Glutamatergic neuron (in vitro differentiated cells): ENCODE measurements at places on chromosomes 2 and 18. TPM values are rescaled to one million over a fixed set of nuclear protein-coding genes. Genes with fewer than 3 reads are reported as not detected.

DNA sequence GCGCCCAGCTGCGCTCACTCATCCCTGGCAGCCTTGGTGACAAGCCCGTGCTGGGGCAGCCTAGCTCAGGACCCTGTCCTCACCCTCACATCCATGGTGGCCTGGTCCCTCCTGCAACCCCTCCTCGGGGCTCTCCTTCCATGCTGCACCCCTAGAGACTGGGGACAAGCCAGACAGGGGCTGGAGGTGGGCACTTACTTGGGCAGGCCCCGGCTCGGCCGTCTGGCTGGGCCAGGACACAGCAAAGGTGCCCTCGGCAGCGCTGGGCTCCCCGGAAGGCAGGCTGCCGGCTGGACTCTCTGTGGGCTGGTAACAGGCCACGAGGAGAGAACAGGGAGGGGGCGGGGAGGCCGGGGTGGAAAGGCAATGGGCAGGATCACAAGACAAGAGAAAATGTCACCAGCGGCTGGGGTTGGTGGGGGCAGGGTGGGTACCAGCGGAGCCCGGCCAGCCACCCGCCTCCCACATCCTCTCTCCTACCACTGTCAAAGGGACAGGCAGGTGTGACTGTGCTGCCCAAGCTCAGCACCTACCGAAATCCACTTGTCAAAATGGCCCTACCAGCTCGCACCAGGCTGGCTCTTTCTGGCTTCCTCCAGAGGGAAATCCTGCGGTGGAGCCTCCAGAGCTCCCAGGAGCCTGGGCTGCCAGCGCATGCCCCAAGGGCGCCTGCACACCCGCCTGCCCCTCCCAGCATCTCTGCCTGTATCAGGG, 54.7 kb downstream of the BIN1 start:
- peaks cover 3% of the 10 kb centered on the region for H3K36me3 ChIP-seq
- DNase-seq = peak; percentile 24
- no peak overlapping the region for H3K4me3 ChIP-seq
- peaks cover 11% of the 10 kb centered on the region for H3K27me3 ChIP-seq

GRCh38 chr2:200929334-200930249, 33.9 kb downstream of the ORC2 start:
- no peaks in the 10 kb centered on the region for H3K4me1 ChIP-seq
- H3K36me3 ChIP-seq = no peaks in the 10 kb centered on the region
- no peak for DNase-seq
- peaks cover 1% of the 10 kb centered on the region for H3K27me3 ChIP-seq

GRCh38 chr2:68377137-68377780, 12.2 kb downstream of the PLEK start:
- H3K27ac ChIP-seq = no peak overlapping the region
- H3K27me3 ChIP-seq = peaks cover 2% of the 10 kb centered on the region
- no peaks in the 10 kb centered on the region for H3K36me3 ChIP-seq
- no peak overlapping the region for H3K4me3 ChIP-seq

GRCh38 chr18:3367491-3368091, 82.4 kb upstream of the TGIF1 start:
- H3K4me3 ChIP-seq = no peak overlapping the region
- H3K4me1 ChIP-seq = no peaks in the 10 kb centered on the region
- H3K27ac ChIP-seq = no peak overlapping the region
- no peaks in the 10 kb centered on the region for H3K36me3 ChIP-seq
- no peak for DNase-seq
- no peaks in the 10 kb centered on the region for H3K27me3 ChIP-seq

NAPG gene
- total RNA-seq = 69.7 TPM

DNA sequence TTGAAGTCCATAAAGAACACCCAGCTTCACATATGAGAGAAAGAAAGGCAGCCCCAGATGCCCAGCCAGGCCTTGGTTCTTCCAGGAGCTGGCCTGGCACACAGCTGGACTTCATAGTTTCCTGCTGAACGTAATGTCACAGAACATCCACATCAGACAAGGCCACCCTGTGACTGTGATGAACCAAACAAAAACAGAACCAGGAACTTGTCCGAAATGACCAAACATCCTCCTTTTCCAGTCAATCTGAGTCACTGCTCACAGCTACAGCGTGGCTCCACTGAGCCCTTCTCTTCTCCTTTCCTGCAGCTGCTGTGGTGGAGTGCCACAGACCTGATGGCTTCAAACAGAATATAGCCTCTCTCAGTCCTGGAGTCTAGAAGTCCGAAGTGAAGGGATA, 45.4 kb upstream of the PAPOLG start:
- H3K27ac ChIP-seq = no peak overlapping the region
- H3K27me3 ChIP-seq = no peaks in the 10 kb centered on the region
- H3K4me3 ChIP-seq = no peak overlapping the region
- peaks cover 4% of the 10 kb centered on the region for H3K36me3 ChIP-seq
- DNase-seq = no peak

DNA sequence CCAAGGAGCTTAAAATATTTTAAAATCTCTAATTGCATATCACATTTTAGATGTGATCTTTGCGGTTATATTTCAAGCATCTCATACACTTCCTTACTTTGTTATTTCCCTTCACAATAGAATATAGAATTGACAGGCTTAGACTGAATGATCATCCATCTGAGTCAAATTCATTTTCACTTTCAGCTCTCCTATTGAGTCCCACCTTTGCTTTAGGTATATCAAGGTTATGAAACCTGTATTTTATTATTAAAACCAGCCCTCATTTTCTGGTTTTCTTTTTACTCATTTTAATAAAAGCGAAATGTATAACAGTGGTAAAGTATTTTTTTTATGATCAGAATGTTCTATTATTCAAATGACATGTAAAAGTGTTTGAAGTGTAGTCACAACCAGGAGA, 162.9 kb upstream of the KYNU start:
- DNase-seq = no peak
- H3K4me1 ChIP-seq = no peaks in the 10 kb centered on the region
- H3K27me3 ChIP-seq = no peaks in the 10 kb centered on the region
- no peak overlapping the region for H3K27ac ChIP-seq
- no peak overlapping the region for H3K4me3 ChIP-seq

- peaks cover 2% of the 10 kb centered on the region for H3K27me3 ChIP-seq
- peak overlapping the region; percentile 94 for H3K4me3 ChIP-seq
- no peaks in the 10 kb centered on the region for H3K36me3 ChIP-seq
- peak overlapping the region; percentile 81 for H3K27ac ChIP-seq
- no peak for DNase-seq
- H3K4me1 ChIP-seq = peaks cover 19% of the 10 kb centered on the region
Observed at GRCh38 chr2:100417711-100418124, 250 bp upstream of the CHST10 start.

GRCh38 chr2:138298120-138298814, 203.3 kb upstream of the SPOPL start:
- no peaks in the 10 kb centered on the region for H3K27me3 ChIP-seq
- H3K4me3 ChIP-seq = no peak overlapping the region
- H3K27ac ChIP-seq = no peak overlapping the region
- no peaks in the 10 kb centered on the region for H3K36me3 ChIP-seq
- no peaks in the 10 kb centered on the region for H3K4me1 ChIP-seq

DNA sequence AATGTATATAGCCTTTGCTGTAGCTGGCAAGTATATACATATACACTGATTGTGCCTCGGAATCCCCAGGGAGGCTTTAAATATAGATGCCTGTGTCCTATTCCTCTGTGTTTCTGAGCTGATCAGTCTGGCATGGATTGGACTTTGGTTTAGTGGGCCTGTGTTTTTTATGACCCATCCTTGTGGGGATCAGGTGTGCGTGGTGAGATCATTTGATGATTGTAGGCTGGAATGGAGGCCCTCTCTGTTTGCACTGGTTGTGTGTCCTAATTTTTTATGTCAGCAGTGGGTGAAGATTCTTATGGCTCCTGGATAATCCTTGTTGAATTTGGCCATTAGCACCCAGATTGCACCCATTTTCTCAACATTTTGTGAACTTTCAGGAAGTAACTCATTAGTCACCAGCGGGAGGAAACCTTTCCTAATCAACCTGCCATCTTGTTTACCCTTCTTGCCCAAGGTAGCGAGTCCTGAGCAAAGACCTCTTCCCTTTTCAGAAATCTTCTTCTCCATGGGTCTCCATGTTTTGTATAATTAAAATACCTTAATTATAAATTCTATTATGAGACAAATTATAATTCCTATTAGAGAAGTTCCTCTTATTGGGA, 75.8 kb downstream of the UGGT1 start:
- peaks cover 9% of the 10 kb centered on the region for H3K4me1 ChIP-seq
- no peaks in the 10 kb centered on the region for H3K36me3 ChIP-seq
- DNase-seq = no peak
- no peak overlapping the region for H3K27ac ChIP-seq
- no peak overlapping the region for H3K4me3 ChIP-seq

GRCh38 chr2:222672068-222672401, 577 bp downstream of the MOGAT1 start:
- DNase-seq = no peak
- H3K27me3 ChIP-seq = no peaks in the 10 kb centered on the region
- H3K4me1 ChIP-seq = no peaks in the 10 kb centered on the region
- H3K27ac ChIP-seq = no peak overlapping the region

GRCh38 chr2:210956101-210956500, 399.7 kb downstream of the CPS1 start:
- H3K36me3 ChIP-seq = no peaks in the 10 kb centered on the region
- no peak overlapping the region for H3K4me3 ChIP-seq
- DNase-seq = no peak
- H3K27me3 ChIP-seq = no peaks in the 10 kb centered on the region
- H3K27ac ChIP-seq = no peak overlapping the region

GRCh38 chr2:48939232-48939631, 183.7 kb upstream of the LHCGR start:
- H3K4me1 ChIP-seq = peaks cover 18% of the 10 kb centered on the region
- no peaks in the 10 kb centered on the region for H3K36me3 ChIP-seq
- no peak for DNase-seq
- H3K27ac ChIP-seq = no peak overlapping the region

DNA sequence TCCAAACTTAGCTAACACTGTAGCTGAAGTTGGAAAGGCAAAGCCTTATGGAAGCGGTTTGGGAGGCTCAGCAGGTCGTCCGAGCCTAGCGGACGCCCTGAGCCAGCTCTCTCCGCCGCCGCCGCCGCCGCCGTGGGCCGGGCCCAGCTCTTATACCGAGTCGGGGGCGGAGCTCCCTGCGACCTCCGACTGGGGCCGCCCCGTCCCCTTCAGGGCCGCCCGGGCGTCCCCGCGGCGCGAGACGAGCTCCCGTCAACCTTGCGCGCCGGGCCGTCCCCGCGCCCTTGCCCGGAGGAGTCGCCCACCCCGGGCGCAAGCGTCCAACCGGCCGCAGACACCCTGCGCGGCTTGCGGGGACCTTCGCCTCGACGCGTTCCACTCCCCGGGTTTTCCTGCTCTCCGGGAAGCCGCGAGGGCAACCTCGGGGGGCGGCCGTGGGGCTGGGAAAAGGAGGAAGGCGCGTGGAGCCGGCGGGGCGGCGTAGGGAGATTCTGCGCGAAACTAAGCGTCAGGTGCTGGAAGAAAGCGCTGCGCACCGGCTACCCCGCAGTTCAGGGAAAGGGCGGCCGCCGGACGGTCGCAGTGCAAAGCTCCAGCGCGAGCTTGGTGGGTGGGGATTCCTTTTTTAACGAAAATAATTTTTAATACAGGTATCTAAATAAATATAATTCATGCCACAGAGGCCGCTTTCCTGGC, at the start of gene SLC40A1:
SLC40A1 (minus strand) TSS at position 129 of the 696 bp plus-strand sequence. CDS start 326 bp downstream, outside the sequence.
- no peak within 1 kb of the TSS for H3K27ac ChIP-seq
- no peaks in the 10 kb centered on the region for H3K36me3 ChIP-seq
- H3K4me1 ChIP-seq = peaks cover 7% of the 10 kb centered on the region
- DNase-seq = peak; percentile 76
- peaks cover 12% of the 10 kb centered on the region for H3K27me3 ChIP-seq

DNA sequence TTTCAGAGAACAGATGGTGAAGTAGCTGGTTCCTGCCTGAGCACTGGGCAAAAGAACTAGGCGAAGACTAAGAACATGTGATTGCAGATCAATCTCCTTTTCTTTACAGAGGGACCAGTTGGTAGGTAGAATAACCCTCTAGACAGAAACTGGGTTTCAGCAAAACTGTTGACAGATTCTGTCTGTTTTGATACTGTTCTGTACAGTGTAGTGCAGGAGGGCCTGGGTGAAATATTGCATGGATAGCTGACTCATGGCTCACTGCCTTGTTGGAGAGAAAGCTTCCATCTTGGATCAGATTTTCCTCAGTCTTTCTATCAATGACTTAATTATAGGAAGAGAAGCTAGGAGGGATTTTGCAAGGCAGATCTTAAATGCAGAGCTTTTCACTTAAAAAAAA, 95.8 kb downstream of the ZNF532 start:
- H3K4me3 ChIP-seq = no peak overlapping the region
- H3K27ac ChIP-seq = peak overlapping the region; percentile 7
- peaks cover 4% of the 10 kb centered on the region for H3K36me3 ChIP-seq
- H3K27me3 ChIP-seq = peaks cover 8% of the 10 kb centered on the region

- H3K4me3 ChIP-seq = no peak overlapping the region
- H3K36me3 ChIP-seq = no peaks in the 10 kb centered on the region
- peaks cover 4% of the 10 kb centered on the region for H3K27me3 ChIP-seq
- peaks cover 2% of the 10 kb centered on the region for H3K4me1 ChIP-seq
Observed at GRCh38 chr18:3061581-3062312, 48.8 kb upstream of the LPIN2 start.

DNA sequence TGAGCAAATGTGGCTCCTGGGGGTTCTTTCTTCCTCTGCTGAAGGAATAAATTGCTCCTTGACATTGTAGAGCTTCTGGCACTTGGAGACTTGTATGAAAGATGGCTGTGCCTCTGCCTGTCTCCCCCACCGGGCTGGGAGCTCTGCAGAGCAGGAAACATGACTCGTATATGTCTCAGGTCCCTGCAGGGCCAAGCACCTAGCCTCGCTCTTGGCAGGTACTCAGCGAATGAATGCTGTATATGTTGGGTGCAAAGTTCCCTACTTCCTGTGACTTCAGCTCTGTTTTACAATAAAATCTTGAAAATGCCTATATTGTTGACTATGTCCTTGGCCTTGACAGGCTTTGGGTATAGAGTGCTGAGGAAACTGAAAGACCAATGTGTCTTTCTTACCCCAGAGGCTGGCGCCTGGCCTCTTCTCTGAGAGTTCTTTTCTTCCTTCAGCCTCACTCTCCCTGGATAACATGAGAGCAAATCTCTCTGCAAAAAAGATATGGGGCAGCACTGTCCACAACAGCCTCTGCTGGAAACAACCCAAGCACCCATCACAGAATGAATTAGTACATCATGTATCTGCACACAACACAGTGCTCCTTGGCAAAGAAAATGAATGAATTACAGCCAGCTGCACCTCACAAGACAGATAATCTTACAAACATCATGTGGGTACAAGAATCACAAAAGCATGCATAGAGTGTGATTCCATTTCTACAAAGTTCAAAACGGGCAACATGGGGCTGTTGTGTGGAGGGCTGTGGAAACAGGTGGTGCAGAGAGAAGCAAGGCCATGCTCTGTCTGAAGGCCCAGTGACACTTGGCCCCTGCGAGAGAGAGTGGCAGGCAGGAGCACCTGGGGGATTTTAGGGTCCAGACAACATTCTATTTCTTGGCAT, 6.6 kb downstream of the IL1RN start:
- no peaks in the 10 kb centered on the region for H3K4me1 ChIP-seq
- peaks cover 5% of the 10 kb centered on the region for H3K27me3 ChIP-seq
- DNase-seq = no peak
- H3K4me3 ChIP-seq = no peak overlapping the region

GRCh38 chr18:61203151-61203550, 130.1 kb upstream of the CDH20 start:
- H3K36me3 ChIP-seq = no peaks in the 10 kb centered on the region
- H3K27ac ChIP-seq = no peak overlapping the region
- DNase-seq = no peak

LINC00305 gene
- total RNA-seq = not detected
